ENCODE measurements at places on chromosomes 2 and 18.

- no peak for DNase-seq
Observed at GRCh38 chr2:187853381-187853791, 299.2 kb upstream of the TFPI start.

DNA sequence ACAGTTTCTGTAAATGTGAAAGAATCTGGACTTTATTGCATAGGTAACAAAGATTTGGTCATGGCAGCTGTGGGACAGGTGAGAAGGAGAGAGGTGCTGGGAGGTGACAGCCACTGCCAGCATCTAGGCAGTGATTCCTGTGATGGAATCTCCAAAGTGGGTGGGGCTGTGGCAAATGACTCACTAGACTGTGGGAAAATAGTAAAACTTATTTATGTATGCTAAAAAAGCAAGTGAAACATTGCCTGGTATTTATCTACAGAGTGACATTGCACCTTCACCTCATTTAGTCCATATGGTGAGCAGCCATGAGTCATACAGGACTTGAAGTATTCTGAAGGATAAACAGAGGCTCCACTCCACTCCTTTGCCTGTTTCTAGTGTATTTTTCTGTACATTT lies 145.3 kb upstream of the MEX3C start:
- no peak for DNase-seq

DNA sequence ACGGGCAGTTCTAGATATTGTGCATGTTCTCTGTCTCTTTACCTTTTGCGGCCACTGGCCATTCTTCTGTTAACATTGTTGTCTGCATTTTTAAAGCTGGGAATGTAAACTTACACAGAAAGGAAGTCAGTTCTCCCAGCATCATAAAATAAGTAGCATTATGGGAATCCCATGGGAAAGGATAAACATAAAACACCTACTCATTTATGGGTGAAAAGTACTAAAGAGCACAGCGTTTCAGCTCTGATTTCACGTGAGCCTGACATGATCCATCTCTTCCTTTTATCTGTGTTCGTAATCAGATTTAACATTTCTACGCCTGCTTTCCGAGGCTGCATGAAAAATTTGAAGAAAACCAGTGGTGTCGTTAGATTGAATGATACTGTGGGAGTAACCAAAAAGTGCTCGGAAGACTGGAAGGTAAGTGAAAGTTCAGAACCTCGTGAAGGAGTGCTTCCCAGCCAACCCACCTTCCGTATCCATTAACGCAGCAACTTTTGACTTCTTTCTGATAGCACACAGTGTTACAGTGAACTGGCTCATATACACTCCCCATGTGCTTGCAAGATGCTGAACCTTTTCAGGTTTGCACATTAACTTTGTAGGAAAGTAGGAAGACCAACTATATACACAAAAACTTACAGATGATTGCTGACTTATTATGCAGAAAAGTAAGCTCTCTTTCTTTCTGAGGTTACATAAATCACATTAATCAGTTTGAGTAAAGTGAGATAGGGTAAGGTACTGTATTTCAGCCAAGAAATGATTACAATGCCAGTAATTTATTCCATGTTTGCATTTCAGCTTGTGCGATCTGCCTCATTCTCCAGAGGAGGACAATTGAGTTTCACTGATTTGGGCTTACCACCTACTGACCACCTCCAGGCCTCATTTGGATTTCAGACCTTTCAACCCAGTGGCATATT lies 86.5 kb upstream of the TTC39C start:
- DNase-seq, result no peak

DNA sequence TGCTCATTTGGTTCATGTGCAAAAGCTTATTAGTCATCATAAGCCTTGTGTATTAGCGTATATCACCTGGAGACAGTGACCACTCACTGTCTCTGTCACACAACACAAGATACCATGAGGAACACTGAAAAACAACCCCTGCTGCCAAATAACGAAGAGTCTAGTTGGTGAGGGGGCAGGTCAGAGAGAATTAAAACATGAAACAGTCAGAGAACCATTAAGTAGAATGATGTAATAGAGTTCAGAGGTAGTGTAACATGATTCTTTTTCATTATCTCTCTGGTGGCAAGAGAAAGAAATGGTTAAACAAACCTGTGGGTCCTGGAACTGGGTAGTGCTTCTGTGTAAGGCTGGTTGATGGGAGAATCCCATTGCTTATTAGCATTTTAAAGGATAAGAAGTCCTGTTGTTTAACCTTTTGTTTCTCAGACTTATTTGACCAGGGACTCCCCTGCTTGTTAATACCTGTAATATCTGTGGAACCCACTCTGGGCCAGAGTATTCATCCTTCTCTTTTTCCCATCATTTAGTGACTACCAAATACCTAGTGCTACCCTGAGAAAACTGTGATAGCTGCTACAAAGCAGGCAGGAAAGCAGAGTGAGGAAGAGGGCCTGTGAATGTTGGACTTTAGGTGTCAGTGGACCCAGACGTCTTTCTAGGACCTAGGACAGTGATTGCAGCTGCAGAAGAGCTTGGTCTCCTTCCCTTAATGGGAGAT lies 38.0 kb downstream of the PTRHD1 start:
- DNase-seq, result no peak

GRCh38 chr2:164388511-164388910 lies 232.8 kb downstream of the GRB14 start:
- no peak for DNase-seq

DNA sequence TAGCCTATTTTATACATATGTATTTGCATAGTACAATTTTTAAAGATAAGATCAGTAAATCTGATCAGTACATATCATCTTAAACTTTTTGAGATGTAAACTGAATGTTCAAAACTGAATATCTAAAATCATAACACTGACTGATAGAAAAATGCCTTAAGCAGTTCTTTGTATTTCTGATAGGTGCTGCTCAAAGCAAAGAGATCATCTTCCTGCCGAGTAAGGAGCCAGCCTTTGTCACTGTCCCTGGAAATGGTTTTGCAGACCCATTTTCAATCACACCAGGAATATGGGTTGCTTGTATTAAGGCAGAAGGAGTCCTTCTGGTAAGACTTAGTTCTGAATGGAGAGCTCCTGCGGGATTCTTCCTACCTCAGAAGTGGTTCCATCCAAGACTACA lies 135.0 kb downstream of the LAMA3 start:
- DNase-seq, result no peak

DNA sequence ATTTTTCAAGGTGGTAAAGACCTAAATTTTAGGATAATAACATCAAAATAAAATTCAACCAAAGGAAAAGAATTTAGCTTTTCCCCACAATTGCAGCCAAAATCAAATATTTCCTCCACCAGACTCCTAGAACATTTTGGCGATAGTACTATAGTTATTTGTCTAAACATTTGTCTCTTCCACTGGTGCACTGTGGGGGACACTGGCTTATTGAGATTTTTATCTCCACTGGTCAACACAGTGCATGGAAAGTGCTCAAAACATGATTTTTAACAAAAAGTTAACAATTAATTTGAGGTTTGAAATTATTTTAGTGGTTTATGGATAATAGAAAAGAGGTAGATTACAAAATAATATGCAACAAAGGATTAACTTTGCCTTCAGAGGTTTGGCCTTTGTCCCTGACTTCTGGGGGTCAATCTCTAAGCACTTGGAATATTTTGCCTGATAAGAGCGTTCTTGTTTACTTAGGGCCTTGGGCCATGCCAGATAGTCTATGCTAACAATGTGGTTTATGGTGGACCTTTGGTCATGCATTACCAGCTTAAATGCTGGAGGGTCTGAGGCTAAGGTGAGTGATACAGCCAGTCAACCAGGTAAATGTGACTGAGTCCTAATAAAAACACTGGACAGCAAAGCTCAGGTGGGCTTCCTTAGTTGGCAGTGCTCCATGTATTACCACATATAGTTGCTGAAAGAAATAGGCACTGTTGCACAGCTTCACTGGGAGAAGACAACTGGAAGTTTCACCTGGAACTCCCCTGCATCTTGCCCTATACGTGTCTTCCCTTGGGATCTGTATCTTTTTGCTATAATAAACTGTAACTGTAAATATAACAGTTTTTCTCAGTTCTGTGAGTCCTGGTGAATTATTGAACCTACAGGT lies 67.2 kb upstream of the SATB2 start:
- DNase-seq, result no peak

- no peak for DNase-seq
Observed at GRCh38 chr18:76562286-76563122, 67.5 kb upstream of the ZNF516 start.

DNA sequence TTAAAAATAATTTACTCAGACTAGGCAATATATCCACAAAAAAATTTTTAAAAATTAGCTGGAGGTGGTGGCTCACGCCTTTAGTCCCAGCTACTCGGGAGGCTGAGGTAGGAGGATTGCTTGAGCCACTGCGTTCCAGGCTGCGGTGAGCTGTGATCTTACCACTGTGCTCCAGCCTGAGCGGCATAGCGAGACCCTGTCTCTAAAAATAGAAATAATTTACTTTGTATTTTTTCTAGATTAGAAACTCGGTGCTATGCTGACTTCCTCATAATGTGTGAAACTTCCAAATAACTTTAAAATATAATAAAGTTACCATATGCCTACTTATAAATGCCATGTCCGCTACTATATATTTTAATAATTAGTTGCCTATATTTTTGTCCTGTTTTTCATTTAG lies 6.7 kb downstream of the PPIG start:
- no peak for DNase-seq

- DNase-seq, result no peak
Observed at GRCh38 chr18:63271881-63272299, 47.7 kb downstream of the BCL2 start.

DNA sequence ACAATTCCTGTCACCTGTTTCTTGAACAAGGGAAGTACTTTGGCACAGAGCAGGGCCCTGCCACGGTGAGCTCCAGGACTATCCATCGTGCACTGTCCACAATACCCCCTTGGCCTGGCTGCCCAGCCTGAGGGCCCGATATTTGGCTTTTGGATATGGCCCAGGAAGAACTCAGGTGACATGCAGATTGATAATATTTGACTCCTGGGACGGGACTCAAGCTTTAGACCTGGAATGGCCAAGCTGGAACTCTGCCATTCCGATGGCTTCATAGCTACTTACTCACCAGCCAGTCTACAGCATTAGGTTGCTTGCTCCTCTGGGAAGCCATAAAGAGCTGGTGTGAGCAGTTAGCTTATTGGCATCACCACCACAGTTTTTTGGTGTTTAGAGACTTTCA lies 26.6 kb downstream of the EML6 start:
- DNase-seq, result no peak

GRCh38 chr2:214542295-214542694 lies 131.4 kb downstream of the VWC2L start:
- no peak for DNase-seq

GRCh38 chr2:182866095-182866460 lies 359 bp downstream of the FRZB start:
- DNase-seq, result no peak

GRCh38 chr2:73995810-73996209 lies 11.1 kb downstream of the TET3 start:
- DNase-seq, result no peak

DNA sequence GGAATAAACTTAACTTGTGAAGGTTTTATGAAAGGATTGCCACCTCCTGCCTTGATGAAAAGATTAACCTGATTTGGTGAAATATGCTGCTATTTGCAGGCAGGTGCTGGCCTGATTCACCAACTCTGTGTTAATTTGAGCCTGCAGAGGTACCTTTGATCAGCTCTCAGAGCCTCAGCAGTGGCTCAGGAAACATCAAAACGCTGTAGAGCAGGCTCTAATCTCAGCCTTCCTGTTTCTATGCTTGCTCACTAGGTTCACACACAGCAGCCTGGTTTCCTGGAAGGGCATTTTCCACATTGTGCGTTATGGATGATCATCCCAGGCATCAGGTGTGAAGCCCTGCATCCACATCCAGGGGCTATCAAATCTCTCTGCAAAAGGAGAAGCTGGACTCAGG lies 16.9 kb downstream of the TGIF1 start:
- no peak for DNase-seq

GRCh38 chr2:220341014-220341413 lies 713.6 kb downstream of the SLC4A3 start:
- DNase-seq, result no peak

- DNase-seq, result no peak
Observed at GRCh38 chr2:135647836-135648579, 93.6 kb upstream of the UBXN4 start.

DNA sequence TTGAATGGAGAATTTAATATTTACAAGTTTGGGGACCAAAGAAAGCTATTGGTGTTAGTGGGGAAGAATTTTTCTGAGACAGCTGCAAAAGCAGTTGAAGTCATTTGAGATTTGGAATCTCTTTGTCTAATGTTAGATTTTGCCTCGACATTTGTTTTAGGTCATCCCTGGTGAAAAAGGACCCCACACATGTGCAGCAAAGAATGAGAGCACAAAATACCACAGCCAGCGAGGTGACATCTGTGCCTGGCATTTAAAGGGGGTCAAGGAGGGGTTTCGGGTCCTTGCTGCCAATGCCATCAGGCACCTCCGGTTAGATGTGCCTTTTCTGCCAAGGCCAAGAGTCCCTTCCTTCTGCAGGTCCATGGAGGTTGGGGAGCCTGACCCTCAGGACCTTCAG lies 173.3 kb downstream of the TRIB2 start:
- no peak for DNase-seq

DNA sequence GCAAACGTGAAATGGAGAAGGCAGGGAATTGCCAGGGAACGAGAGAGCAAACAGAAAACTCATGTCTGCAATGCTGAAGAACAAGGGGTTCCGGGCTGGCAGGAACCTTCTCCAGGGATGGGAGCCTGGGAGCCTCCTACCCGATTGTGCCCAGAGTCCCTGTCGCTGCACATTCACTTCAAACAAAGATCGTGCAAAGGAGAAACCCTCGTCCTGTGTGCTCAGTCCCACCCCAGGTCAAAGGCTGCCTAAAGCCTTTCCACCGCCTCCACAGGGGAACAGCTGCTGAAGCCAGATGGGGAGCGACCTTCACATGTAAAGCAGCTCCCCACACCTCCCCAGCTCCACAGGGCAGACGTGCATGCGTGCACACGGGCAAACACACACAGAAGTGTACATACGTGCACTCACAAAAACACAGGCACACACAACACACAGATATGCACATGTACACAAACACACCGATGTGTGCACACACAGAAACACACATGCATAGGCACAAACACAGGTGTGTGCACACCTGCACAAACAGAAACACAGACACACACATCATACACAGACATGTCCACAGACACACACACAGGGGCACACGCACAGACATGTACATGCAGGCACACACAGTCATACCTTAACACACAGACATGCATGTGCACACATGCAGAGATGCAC lies 460.1 kb upstream of the SALL3 start:
- no peak for DNase-seq

GRCh38 chr2:43300781-43301583 lies 74.6 kb upstream of the ZFP36L2 start:
- DNase-seq, result no peak

- no peak for DNase-seq
Observed at GRCh38 chr2:59694176-59694575, 859.3 kb downstream of the BCL11A start.

- no peak for DNase-seq
Observed at GRCh38 chr2:12035029-12035720, 288.7 kb downstream of the LPIN1 start.

DNA sequence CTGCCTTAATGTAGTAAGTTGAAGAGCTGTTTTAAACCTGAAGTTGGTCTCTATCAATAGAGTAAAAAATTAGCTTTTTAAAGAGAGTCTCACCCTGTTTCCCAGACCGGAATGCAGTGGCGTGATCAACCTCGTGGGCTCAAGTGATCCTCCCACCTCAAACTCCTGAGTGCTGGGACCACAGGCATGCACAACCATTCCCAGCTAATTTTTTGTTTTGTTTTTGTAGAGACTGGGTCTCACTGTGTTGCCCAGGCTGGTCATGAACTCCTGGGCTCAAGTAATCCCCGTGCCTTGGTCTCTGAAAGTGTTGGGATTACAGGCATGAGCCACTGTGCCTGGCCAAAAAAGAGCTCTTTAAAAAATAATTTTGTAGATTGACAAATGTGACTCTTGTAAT lies 40.3 kb downstream of the CRIM1 start:
- no peak for DNase-seq
